Activated CD4-positive, CD25-positive, alpha-beta regulatory T cell treated with anti-CD3 and anti-CD28 coated beads, Interleukin-2, amount 50 U/mL, for 16 hours (primary cell): ENCODE measurements at places on chromosomes 5 and 9.

- DNase-seq: no peak
Observed at GRCh38 chr5:134083517-134083916, 31.0 kb upstream of the TCF7 start.

GRCh38 chr9:3464033-3464638, 61.7 kb downstream of the RFX3 start:
- no peak for DNase-seq

DNA sequence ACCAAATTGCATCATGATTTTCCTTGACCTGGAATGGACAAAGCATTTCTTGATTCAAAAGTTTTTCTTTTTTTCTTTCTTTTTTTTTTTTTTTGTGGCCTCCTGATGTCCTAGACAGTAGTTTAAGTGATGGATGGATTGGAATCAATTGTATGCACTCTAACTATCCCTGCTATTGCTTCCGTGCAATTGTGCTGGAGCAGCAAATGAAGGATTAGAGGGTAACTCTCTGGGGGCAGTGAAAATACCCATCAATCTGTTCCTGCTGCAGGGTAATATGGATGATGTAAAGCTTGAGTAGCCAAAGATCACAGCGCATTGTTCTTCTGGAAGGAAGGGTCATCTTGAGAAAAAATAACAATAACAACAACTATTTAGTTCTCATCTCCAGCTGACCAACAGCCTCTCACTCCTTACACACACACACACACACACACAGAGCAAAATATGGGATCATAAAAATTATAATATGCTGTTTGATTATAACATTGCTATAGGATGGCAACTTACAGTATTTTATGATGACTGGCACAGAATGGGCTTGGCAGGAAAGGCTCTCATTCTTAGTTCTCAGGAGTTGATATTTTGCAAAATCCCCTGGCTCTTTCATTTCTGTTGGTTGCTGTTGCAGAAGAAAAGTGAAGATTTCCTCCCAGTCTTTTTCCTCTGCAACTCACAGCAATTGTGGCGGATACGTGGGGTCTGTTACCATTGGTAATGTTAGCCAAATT, 160.9 kb upstream of the DMAC1 start:
- DNase-seq: no peak

- DNase-seq: no peak
Observed at GRCh38 chr5:121693864-121694263, 157.8 kb upstream of the FTMT start.

- DNase-seq: no peak
Observed at GRCh38 chr5:160457252-160457651, 35.6 kb downstream of the PTTG1 start.

DNA sequence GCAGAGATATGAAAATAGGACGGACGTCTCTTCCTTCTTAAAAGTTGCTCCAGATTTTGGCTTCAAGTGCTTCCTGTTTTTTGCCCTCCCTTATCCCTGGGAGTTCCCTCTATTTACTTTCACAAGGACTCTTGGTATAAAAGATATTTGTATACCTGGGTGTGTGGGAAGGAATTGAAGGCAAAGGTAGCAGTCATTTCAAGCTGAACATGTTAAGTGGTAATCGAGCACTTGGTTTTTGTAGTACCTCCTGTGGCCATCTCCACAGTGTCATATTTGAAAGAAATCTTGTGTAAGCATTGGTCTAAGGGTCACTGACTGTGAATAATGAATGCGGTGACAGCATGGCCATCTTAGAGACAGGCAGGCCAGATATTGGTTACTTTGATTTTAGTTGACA, 593.6 kb downstream of the MTRR start:
- no peak for DNase-seq

DNA sequence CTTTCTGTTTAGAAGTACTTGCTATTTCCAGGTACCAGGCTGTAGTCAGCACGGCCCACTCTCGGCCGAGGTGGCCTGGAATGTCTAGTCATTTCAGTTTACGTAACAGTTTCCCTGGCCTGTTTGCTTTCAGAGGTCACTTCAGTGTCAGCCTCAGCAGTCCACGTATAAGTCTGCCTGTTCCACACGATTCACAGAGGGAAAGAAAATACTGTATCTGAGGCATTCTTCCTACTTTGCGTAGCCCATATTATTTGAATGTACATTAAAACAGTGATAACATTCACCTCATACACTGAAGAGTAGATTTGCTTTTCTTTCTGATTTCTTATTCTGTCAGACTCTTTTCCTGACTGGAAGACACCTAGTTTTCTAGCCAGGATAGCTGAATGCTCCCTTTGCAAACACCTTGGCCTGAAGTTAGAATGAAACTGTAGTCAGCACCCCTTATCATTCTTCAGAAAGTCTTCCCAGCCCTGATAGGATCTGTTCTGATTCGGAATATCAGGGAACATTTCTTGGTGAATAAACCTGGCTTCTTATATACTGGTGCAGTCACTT, 140.9 kb downstream of the AOPEP start:
- no peak for DNase-seq

- DNase-seq: no peak
Observed at GRCh38 chr9:123309611-123310010, 41.2 kb upstream of the STRBP start.

GRCh38 chr5:77095189-77095588, 8.1 kb upstream of the ZBED3 start:
- no peak for DNase-seq

GRCh38 chr5:141771031-141771430, 89.0 kb upstream of the ARAP3 start:
- no peak for DNase-seq

GRCh38 chr9:68714416-68715180, 9.6 kb downstream of the PIP5K1B start:
- DNase-seq: no peak

- DNase-seq: no peak
Observed at GRCh38 chr5:53110156-53110555, 599 bp upstream of the MOCS2 start.

DNA sequence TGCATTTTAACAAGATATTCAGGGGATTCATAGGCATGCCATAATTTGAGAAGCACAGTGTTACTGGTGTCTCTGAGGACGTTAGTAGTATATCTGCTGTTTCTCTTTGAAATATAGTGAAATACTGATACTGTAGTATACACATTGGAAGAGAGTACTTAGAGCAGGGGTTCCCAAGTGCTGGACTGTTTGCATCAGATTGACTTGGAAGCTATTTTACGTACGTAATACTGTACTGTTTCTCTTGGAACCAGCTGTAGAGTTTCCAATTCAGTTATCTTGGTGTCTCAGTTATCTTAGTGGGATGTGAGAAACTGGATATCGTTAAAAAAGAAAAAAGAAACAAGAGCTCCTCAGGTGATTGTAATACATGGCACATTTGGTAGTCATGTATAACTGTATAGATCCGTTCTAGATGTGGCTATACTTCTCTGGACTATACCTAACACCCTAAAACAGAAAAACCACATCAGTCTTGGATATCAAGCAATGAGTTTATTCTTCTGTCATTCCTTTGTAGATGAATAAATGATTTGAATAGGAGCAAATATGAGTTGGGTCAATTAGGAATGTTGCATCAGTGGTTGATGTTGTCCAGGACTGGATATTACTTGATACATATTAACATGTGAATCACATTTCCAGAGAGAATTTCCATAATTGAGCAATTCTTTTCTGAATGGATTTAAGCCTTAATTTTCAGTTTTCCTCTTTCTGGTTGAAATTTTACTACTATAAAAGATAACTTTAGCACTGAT, 33.4 kb downstream of the PRRC1 start:
- DNase-seq: no peak

DNA sequence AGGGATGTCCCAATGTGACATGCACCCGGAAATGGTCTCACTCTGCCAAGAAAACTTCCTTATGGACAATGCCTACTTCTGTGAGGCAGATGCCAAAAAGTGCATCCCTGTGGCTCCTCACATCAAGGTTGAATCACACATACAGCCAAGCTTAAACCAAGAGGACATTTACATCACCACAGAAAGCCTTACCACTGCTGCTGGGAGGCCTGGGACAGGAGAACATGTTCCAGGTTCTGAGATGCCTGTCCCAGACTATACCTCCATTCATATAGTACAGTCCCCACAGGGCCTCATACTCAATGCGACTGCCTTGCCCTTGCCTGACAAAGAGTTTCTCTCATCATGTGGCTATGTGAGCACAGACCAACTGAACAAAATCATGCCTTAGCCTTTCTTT, 37.6 kb upstream of the CCDC152 start:
- DNase-seq: no peak

DNA sequence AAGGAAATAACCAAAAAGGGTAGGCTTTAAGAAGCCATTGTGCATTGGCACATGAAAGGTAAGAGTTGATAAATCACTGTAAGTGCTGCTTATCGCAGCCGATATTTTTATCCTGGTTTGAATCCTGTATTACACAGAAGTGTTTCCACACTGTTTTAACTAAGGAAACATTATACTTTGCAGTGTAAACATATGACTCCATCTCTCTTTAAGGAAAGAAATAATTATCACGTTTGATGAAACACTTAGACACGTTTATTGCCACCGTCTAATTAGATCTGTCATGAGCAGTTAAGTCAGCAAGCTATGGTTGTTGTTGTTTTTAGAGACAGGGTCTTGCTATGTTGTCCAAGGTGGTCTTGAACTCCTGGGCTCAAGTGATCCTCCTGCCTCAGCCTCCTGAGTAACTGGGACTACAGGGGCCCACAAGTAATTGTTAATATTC, 85.7 kb upstream of the TNFAIP8 start:
- no peak for DNase-seq

GRCh38 chr9:129838707-129839259, 3.5 kb downstream of the USP20 start:
- DNase-seq: no peak

DNA sequence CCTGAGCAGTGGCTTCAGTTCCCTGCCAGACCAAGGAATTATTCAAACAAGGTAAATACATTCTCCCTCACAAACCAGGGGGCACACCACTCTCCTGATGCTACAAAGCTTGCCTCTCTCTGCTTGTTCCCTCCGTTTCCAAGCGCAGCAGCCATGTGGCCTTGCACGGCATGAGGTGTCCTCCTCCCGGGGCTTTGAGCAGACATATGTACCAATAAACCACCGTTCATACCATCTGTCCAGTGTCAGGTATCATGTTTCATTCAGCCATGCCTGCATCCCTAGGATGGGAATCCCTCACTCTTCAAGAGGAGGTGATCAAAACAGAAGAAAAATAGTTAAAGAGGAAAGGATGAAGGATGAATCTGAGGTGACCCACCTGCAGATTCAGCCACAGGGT, 282.7 kb downstream of the ENC1 start:
- DNase-seq: no peak

DNA sequence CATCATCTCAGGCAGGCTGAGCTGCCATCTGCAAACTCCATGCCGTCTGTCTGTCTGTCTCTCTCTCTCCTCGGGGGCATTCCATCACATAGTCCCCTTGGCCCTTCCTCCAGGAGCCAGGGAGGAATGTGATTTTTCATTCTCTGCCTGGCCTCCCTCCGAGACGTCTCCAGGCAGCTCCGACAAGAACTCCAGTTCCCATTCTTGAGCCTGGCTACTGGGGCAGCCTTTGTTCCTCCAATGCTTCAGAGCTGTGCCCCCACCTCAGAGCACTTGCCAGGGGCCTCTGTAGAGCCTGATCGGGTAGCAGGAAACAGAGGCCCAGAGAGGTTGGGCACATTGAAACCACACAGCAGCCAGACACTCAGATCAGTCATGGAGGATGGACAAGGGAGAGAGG, 74.0 kb downstream of the COL27A1 start:
- no peak for DNase-seq

DNA sequence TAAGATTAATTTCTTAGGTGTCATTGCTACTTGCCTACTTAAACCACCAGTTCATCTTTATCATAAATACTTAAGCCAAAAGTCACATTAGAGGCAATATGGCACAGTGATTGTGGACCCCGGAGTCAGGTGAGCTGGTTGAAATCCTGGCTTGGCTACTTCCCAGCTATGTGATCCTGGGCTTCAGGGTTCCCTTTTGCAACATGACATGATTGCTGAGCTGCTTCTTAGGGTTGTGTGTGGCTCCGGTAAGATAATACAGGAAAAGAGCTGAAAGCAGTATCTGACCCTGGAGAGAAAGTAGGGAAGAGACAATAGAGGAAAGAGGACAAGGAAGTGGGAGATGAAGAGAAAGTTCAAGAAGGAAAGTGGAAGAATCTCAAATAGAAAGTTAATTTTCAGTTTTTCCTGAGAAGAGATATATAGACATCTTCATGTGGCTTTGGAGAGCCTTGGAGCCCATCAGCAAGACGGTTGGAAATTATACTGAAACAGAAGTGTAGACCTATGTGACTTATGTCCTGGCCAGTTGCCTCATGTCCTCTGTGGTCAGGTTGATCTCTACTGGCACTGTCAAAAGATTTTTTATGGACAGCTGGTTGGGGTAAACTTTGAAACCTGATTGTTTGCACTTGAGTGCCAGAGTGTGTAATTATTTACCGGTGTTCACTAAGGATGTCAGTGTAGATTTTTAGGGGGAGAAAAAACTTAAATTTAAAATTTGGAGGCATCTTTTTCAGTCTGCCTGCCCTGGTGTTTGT, 93.2 kb downstream of the GHR start:
- DNase-seq: no peak

- DNase-seq: no peak
Observed at GRCh38 chr9:70607926-70608325, 193.5 kb upstream of the KLF9 start.

GRCh38 chr9:75601280-75601679, 289.2 kb upstream of the PCSK5 start:
- DNase-seq: no peak

- no peak for DNase-seq
Observed at GRCh38 chr9:108552459-108553040, 303.2 kb downstream of the ACTL7B start.

DNA sequence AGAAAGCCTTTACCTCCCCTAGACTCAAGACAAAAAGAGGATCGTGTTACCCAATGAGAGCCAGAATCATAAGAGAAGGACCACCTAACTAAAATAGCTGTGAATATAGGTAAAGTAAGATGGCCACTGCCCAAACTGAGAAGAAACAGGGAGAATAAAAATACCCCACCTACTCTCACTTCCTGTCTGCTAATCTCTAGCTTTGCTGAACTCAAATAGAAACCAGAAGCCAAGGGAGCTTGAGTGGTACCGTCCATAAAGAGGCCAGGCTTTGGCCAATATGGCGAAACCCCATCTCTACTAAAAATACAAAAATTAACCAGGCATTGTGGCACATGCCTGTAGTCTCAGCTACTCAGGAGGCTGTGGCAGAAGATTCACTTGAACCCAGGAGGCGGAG, 123.0 kb upstream of the FST start:
- no peak for DNase-seq

DNA sequence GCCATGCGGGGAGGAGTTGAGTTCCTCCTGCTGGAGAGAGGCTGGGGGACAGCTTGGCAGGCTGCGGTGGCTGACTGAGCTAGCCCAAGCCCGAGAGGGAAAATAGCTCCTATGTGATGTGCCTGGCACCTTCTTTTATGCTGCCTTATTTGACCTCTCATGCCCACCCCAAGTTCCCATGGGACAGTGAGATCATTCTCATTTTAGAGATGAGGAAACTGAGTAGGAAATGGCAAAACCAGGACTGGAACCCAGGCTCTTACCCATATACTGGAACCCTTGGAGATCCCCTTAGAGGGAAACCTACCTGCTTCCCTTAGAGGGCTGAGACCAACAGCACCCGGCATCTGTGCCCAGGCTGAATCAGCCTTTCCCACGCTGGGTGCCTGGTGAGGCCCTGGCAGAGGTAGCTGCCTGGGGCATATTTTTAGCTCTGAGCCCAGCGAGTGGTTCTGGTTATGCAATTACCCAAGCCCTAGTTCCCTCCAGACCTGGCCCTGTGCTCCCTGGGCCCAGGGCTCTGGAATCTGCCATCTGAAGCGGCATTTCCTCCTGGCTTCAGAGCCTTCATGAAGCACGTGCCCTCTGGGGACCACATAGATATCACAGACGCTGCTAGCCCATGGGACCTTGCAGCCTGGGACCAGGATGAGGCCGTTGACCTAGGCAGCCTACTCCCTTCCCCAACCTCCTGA, 23.6 kb downstream of the COL27A1 start:
- no peak for DNase-seq
